Activated CD8-positive, alpha-beta memory T cell treated with anti-CD3 and anti-CD28 coated beads for 24 hours (primary cell): ENCODE measurements at places on chromosomes 12 and 14.
A peak's percentile ranks its signal among the peaks of the same experiment; 100 is the strongest.

DNA sequence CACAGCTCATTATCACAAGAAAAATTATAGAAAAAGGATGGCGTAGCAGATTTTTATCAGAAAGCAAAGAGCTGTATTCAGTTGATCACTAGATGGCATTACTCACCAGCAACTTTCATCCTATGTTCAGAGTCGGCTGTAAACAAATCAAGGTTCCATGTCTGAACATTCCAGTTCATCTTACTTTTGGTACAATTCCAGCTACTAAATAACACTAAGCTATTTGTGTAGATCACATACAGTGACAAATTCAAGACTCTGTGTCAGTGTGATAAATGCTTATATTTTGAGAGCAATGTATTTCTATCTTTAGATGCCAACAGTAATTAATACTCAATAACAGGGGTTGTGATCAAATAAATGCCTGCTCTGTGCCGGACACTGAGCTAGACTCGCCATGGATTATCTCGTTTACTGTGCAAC, 30.1 kb downstream of the NRDE2 start:
- DNase-seq: no peak

GRCh38 chr14:102914474-102915291, 7.8 kb upstream of the AMN start:
- no peak for DNase-seq

GRCh38 chr12:45887544-45887943, 102.8 kb downstream of the SCAF11 start:
- DNase-seq: no peak

- DNase-seq: no peak
Measured at GRCh38 chr12:12216349-12217017, 50.4 kb downstream of the LRP6 start.

DNA sequence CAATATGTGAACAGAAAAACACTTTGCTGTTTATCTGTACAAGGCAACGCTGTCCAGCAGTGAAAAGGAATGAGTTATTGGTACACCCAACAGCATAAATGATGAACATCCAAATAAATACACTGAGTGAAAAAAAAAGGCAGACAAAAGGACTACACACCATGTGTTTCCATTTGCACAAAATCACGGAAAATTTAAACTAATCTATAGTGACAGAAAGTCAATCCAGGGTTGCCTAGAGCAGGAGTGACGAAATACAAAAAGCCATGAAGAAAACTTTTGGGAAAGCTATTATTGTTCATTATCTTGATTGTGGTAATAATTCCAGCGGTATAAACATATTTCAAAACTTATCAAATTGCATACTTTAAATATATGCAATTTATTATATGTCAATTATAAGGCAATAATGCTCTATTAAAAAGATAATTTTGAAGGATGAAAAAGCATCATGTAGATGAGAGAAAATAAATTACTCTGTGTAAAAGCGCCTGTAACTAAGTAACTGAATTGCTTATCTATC, 578.0 kb upstream of the TMEM132C start:
- no peak for DNase-seq

DNA sequence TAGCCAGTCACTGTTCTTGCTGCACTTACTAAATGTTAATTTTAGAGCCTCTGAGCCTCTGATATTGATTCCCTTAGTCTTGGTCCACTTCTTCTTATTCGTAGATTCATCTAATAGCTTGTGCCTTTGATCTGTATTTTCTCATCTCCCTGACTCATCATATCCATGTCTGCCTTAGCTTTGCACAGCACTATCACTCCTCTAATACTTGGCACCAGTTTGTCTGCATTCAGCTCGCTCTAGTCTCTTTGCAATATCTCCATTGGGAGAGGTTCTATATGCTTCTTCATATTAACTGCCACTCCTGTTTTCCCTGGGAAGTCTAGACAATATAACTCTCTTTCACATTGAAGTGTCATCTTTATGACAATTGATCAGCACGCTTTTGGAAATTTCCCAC, 68.5 kb upstream of the CSRP2 start:
- no peak for DNase-seq

GRCh38 chr12:75882421-75882820, 149.2 kb downstream of the PHLDA1 start:
- DNase-seq: no peak

- no peak for DNase-seq
Measured at GRCh38 chr12:52245259-52245961, 12.4 kb downstream of the KRT7 start.

DNA sequence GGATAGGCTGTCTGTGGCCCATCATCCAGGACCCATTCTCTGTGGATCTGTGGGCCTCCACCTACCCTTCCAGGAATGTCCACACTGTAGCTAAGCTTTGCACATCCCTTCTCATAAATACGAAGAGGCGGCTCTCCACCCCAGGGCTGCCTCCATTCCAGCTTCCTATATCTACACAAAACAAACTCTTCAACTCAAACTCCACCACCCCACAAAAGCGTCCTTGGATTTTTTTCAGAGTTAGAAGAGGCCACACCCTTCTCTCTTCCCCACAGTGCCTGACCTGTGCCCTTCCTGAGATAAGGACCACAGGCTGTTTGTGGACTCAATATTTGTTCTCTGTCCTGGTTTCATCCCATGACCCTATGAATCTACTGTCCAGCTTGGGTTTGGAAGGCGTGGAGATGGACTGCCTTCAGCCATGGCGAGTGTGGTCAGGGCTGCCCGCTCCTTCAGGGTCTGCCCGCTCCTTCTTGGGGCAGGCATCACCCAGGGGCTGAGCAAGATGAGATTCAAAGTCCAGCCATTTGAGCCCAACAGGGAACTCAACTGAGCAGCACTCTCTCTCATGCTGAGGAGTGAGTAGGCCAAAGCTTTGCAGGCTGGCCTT, 13.0 kb upstream of the SERPINA12 start:
- no peak for DNase-seq

DNA sequence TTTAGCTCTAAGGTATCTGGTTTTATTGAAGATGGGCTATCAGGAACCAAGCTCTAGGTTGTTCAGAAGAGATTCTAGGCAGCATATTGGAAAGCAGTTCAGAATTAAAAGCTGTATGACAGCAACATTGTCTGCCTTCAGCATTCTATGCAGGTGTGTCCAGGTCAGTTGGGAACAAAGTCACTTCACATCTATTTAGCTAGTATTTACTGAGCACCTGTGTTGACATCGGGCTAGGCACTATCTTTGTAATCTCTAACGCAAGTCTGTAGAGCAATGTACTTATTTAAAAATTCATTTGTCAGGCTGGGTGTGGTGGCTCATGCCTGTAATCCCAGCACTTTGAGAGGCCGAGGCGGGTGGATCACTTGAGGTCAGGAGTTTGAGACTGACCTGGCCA, 6.8 kb upstream of the EID3 start:
- DNase-seq: no peak

- DNase-seq: no peak
Measured at GRCh38 chr14:54722791-54723432, 156.0 kb downstream of the SAMD4A start.

DNA sequence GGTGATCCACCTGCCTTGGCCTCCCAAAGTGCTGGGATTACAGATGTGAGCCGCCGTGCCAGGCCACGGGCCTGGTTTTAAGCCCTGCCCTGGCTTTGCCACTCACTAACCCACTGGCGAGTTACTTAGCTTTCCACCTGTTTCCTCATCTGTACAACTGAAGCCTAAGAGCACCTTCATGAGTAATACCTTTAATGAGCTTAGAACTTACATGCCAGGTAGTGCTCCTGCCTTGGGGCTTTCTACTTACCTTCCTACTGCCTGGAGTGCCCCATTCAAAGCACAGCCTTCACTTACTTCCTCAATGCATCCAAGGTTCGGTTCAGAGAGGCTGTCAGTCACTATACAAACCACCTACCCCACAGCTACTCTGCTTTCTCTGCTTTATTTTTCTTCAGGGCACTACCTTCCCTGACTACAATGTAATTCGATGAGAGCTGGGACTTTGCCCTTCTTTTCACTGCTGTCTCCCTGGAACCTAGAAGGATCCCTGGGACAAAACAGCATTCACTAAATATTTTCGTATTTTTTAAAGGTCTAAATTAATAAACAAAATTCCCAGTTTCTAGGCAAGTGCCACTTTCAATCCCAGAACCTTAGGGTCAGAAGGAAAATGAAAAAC, 13.8 kb downstream of the ZCCHC8 start:
- DNase-seq: peak; percentile 19

DNA sequence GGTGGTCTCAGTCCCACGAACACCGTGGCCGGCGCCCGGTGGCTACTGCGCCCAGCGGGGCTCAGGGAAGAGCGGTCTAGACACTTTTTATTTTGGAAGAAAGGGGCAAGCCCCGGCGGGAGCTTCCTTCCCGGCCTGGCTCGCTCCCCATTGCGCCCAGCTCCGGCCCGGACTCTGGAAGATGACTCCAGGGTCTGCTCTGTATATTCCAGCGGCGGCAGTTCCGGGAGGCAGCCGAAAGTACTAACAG, 225.1 kb upstream of the CRY1 start:
- DNase-seq: no peak

DNA sequence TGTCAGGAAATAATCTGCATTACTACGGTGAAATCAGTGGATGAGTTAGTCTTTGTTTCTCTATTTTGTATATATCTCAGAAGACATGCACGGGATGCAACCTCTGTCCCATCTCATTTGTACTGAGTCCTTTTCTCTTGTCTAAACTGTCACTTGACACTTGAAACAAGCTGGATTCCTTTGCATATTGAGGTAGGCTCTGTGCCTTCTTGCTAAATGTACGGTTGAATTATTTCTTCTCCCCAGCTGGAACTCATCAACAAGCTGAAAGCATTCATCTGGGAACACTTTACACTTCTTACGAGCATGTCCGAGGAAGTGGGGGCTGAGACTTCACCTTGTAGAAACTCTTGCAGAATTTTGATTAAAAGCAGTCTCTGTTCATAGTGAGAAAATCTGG, 119.5 kb downstream of the VEZT start:
- no peak for DNase-seq

DNA sequence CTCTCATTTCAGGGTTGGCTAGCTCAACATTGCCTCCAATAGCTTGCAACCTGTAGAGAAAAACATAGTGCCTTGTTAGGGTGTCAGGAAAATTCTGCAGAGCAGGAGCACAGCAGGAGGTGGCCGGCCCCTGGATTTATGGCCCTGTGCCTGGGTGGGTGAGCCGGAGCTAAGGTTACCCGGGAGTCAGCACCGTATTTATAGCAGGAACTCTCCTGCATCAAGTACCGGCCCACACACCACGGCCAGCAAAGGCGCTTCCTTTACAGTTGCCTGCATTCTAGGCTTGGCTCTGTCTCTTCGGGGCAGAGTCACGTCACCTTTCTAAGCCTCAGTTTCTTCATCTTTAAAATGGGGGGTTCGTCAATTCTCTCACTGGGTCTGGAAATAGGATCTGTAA, 52.8 kb upstream of the EML1 start:
- no peak for DNase-seq

DNA sequence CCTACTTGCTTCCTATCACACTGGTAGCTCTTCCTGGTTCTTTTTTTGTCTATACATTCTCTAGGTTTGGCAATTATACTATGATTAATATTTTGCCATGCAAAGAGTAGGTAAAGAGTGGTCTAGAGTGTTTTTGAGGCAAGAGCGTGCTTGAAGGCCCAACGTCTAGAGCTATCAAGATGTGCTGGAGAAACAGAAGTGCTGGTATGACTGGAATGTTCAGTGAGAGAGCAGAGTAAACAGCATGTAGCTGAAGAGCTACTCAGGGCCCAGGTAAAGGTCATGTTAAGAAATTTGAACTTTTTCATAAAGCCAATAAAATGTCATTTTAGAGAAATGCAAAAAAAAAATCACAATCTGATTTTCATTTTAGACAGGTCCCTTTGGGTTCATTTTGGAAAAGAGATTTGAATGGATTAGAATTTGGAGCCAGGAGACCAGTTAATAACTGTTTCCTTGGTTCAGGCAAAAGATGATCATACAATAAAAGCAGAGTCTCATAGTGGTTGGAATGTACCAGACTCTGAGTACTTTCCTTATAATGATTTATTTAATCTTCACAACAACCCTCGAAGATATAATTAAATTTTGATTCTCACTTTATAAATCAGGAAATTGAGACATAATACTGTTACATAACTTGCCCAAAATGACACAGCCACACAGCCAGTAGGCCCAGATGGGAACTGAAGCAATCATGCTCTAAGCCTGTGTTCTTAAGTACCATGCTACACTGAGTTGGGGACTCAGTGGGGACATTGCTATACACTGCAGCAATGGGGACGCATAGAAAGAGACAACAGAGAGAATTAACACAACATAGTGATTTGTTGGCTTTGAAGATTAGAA, 350.1 kb downstream of the NELL2 start:
- no peak for DNase-seq

DNA sequence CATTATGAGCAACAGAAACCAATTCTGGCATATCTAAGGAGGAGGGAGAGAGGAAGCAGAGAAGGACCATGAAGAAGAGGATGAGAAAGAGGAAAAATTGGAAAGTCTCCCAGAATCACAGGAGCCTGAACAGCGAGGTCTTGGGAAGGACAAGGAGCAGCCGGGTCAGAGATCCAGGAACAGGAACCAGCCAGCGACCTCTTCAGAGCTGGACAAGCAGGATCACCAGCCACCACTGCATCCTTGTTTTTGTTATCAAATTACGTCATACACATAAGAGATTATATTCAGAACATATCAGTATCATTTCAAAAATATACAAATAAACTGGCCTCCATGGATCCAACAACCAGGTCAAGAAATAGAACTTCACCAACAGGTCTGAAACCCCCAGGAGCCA, 22.1 kb upstream of the BDKRB2 start:
- DNase-seq: no peak

DNA sequence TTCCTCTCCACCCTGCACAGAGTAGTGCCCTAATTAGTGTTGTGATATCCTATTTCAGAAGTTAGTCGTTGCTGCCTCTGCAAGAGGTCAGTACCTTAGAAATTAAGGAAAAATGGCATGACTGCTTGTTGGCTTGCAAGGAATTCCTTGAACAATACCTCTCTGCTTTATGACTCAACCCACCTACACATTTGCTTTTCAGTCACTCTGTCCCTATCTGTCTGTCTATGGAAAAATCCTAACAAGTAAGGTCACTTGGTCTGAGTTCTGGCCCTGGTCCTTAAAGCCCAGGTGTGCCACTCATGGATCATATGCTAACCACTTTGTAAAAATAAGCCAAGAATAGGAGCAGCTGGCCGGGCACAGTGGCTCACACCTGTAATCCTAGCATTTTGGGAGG, 116.4 kb upstream of the ATF1 start:
- no peak for DNase-seq

GRCh38 chr12:108302016-108302402, 37.1 kb downstream of the CMKLR1 start:
- DNase-seq: no peak

- DNase-seq: no peak
Measured at GRCh38 chr14:37972941-37973887, 234.5 kb upstream of the SSTR1 start.

- DNase-seq: no peak
Measured at GRCh38 chr12:131452444-131452860, 258.4 kb upstream of the SFSWAP start.
